Activated naive CD4-positive, alpha-beta T cell treated with Interleukin-2 at 50 U/mL for 16 hours (primary cell): ENCODE measurements at places on chromosomes 16 and 17.

DNA sequence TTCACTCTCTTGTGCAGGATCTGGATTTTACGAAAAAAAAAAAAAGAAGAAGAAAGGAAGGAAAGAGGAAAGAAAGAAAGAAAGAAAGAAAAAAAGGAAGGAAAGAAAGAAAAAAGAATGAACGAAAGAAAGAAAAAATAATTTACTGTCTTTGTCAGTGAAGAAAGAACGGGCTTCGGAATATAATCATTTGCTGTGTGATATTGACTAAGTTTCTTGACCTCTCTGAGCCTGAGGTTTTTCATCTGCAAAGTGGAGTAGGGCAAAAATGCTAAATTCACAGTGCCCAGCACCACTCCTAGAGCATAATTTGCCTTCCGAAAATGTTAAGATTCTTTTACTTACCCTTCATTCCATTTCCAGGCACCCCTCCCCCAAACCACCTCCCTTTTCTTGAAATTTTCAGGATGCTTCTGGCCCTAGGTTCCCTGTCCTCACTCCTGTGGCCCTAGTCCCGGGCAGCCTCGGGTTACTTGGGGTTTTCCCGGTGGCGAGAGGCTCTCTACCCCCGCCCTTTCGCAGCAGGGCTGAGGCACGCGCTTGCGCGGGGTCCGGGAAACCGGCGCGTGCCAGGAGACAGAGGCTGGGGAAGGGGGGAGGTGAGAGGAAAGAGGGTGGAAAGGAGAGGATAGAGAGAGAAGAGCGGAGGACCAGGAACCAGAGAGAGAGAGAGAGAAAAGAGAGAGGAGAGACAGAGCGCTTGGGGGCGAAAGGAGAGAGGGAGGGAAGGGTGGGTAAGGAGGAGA lies at the start of gene CNTNAP1:
Gene CNTNAP1, plus strand, starts transcription at position 556 of the 746 bp plus-strand sequence. CDS start 299 bp downstream, outside the sequence.
- no peak for DNase-seq

DNA sequence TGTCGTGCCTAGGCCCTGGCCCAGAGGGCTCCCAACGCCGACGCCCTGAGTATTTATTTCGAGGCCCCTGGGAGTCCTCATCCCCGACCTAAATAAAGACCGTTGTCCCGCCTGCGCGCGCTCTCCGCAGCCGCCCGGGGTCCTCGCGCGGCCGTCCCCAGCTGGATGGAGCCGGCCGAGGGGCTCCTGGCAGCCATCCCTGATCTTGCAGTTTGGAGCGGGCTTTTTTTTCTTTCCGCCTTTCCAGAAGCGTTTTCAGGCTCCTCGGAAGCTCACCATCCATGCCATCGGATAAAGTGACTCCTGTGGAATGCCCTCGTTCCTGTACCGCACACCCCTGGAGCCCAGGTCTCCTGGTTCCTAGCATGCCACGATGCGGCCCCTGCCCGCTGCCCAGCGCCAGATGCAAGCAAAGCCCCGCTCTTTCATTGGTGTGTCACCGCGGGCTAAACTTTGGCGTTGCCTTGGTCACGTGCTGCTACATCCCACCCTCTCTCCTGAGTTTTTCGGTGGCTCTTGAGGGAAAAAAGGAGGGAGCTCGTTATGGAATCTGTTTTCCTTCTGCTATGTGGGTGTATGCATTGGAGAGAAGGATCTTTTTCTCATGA lies 716 bp downstream of the TMEM94 start:
- peak; percentile 9 for DNase-seq

DNA sequence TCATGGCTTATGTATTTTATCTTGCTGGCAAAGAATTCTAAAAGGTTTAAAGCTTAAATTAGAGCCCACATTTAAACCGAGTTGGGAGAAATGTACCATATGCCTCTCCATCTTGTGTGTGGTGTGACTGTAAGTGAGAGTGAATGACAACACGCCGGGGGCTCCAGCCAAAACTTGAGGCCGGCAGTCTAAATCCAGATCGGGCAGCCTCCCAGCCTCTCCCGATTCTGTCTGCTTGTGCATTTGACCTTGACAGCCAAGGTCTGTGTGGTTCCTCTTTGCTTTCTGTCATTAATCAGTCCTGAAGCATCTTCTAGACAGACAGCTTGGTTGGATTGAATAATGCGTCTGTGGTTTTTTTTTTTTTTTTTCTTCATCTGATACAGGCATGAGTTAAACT lies 1093.2 kb upstream of the EEF2KMT start:
- DNase-seq = no peak

GRCh38 chr16:84950906-84951305 lies 60.4 kb downstream of the ZDHHC7 start:
- peak; percentile 41 for DNase-seq

DNA sequence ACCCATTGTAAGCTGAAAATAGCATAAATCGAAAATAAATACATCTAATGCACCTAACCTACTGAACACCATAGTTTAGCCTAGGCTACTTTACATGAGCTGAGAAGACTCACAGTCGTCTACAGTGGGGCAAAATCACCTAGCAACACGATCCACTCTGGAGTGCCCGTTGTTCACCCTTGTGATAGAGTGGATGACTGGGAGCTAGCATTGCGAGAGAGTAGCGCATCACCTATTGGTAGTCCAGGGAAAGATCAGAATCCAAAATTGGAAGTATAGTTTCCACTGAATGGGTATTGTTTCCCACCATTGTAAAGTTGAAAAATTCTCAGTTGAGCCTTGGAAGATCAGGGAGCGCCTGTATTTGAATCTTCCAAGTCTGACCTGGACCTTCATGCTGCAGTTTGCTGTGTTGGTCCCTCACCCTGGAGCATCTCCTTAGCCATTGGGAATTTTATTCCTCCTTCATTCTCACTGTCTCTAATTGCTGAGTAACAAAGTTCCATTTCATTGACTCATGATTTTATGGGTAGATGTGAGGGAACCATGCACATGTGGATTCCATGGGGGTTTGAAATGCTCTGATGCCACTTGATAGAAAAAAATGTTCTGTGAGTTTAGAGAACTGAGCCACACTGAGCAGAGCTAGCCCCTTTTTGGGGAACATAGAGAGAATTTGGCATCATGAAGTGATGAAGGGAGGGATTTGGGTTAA lies 19.6 kb downstream of the AKAP1 start:
- no peak for DNase-seq

DNA sequence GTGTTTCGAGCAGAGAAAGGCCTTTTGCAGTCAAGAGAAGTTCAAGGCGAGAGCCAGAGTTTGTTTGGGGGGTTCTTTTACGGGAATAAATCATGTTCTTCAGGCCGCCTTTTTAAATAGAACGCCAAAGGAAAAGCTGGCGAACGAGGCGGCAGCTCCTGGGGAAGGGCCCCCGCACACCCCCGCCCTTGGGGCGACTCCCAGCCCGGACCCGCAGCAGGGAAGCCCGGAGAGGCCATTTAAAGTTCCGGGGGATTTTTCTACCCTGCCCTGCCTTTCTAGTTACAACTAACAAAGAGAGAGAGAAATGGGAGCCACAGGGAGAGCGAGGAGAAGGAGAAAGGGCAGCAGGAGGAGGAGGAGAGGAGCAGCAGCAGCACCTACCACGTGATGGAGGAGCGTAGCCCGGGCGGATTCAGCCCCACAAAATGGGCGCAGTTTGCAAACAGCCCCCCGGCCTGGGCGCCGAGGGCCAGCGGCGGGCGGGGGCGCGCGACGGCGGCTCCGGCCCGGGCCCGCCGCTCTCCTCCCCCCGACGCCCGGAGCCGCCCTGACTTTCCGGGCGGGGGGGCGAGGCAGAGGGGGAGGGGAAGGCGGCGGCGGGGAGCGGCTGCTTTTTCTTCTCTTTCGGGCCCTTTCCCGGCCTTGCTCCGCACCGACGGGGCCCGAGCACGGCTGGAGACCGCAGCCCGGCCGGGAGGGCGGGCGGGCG lies 634 bp downstream of the KANSL1 start:
- DNase-seq = peak; percentile 67

GRCh38 chr17:69609473-69610305 lies 195.2 kb downstream of the MAP2K6 start:
- no peak for DNase-seq

DNA sequence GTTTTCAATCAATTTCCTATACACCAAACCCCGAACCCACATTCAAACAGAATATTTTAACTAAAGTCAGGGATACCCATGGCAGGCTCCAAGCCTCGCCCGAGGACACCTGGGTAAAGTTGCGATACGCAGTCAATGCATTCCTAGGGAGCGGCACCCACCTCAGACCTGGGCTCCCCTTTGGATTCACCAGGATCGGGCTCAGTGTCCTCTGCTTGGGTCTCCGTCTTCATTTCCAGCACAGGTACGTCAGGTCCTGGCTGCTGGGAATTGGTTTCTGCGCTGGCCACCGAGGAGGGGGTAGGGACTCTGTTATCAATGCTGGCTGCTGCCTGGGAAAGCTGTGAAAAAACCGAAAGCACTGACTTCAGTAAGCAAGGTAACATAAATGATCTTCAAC lies 51.7 kb upstream of the TRAP1 start:
- DNase-seq = no peak

GRCh38 chr16:77322757-77323156 lies 112.1 kb downstream of the ADAMTS18 start:
- DNase-seq = no peak

- peak; percentile 45 for DNase-seq
Observed at GRCh38 chr16:84088695-84089395, 27.9 kb downstream of the MBTPS1 start.

GRCh38 chr16:85330694-85331188 lies 218.5 kb upstream of the CIBAR2 start:
- no peak for DNase-seq
